ENCODE measurements at places on chromosomes 1 and 21. TPM values are rescaled to one million over a fixed set of nuclear protein-coding genes. Genes with fewer than 3 reads are reported as not detected.

GRCh38 chr1:41344708-41345159, 16.5 kb upstream of the FOXO6 start:
- no peak for DNase-seq

GRCh38 chr21:28357743-28358142, 634.9 kb downstream of the LTN1 start:
- no peak for DNase-seq

DNA sequence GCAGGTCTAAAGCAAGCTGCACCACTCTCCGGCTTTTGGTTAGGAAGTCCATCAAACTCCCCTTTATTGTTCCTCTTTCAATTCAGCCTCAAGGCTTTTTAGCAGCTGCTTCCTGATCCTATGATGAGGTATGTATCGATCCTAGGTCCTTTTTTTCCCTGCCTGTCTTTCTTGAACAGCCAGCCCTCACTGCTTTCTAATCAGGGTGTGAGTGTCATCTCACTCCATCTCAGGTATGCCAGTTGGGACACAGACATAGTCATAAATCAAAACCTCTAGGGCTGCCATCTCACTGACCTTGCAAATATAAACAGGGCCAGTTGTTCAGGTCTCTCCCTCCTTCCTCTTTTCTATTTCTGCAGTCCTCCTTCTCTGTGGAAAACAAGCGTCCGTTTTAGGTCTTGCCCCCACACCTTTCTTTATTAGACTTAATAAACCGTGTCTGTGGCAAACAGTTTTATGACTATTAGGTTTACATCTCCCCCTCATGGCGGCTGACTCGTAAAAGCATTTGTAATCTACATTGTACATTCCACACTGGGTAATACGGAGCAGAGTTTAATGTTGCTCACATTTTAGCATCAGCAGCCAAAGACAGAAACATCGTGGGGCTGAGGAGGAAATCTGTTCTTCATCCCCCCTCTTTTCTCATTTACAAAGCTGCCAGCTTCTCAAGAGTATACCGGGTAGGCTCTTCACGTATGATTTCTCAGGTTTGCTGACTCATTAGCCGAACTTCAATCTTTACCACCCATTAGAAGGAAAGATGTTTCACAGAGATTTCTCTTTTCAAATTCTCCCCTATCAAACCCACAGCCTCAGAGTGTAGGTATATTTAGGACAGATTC, 11.6 kb downstream of the STYXL2 start:
- DNase-seq = no peak

DNA sequence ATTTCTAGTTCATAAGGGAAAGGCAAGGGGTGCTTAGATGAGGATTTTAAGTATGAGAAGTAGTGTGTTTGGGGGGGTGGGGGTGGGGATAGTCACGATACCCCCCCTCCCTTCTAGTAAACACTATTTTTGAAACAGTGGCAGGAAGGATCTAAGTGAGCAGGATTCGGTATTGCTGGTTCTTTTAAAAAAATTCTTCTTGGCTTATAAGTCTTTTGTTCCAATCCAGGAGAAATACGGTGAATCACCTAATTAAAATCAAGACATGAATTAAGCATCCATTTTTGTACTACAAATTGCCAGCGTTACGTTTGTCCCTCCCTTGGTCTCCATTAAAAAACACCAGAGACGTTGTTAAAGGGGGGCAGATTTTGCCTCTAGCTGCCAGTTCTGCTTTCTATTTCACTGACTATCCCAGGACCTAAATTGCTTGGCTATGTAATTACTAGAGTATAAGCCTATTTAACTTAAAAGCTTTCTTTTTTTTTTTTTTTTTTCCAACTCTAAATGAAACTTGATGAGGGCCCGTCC, 911 bp downstream of the LMO4 start:
- no peak for DNase-seq

The OR2C3 gene
- polyA plus RNA-seq = not detected

GRCh38 chr1:191320062-191320461, 838.2 kb upstream of the RGS18 start:
- no peak for DNase-seq

- no peak for DNase-seq
Observed at GRCh38 chr1:227892489-227893299, 55.0 kb downstream of the WNT9A start.

The PFDN2 gene
- 84.2 TPM for polyA plus RNA-seq

DNA sequence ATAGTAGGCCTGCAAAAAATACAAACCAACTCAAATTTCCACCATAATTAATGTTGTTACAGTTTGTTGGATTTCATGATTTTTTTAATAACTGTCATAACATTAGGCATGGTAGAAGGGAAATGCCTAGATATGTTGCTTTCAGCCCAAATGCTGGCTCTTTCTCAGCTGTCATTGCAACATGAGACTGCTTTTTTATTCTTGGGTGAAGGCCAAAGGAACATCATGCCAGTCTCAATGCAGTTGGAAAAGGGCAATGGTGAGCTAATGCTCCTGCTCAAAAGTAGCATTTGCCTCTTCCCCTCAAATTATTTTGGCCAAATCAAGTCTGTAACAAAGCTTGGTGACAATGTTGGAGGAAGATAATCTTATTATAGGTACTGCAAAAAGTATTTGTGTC, 877.7 kb upstream of the PRMT6 start:
- no peak for DNase-seq

The S100A5 gene
- polyA plus RNA-seq = 0.25 TPM

GRCh38 chr1:89815611-89816010, 5.2 kb upstream of the LRRC8D start:
- DNase-seq = no peak

DNA sequence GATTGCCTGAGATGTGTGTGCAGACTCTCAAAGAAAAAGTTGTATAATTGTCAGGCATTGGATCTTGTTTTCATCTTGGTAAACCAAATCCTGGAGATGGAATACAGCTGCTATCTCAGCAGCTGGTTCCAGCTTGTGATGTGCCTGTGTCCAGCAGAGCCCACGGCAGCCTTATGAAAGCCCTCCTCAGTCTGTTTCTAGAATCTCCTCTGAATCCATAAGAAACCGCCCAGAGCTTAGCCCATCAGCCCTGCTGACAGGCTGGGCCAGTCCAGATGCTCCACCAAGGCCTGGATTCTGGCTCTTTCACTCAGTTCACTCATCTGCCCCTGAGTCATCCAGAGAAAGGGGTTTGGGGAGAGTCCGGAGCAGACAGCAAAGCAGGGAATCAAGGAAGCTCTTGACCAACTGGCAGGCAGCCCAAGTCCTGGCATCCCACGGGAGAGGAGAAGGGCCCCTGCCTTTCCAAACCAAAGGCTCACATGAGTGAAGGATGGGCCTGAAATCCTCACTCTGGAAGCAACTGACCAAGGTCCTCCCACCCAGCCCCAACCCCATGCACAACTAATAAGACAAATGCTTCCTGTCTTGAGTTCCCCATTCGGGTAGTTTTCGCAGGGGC, 45.7 kb downstream of the NAV1 start:
- no peak for DNase-seq

The MRPL24 gene
- polyA plus RNA-seq = 80.4 TPM

The HAPLN2 gene
- polyA plus RNA-seq = not detected

DNA sequence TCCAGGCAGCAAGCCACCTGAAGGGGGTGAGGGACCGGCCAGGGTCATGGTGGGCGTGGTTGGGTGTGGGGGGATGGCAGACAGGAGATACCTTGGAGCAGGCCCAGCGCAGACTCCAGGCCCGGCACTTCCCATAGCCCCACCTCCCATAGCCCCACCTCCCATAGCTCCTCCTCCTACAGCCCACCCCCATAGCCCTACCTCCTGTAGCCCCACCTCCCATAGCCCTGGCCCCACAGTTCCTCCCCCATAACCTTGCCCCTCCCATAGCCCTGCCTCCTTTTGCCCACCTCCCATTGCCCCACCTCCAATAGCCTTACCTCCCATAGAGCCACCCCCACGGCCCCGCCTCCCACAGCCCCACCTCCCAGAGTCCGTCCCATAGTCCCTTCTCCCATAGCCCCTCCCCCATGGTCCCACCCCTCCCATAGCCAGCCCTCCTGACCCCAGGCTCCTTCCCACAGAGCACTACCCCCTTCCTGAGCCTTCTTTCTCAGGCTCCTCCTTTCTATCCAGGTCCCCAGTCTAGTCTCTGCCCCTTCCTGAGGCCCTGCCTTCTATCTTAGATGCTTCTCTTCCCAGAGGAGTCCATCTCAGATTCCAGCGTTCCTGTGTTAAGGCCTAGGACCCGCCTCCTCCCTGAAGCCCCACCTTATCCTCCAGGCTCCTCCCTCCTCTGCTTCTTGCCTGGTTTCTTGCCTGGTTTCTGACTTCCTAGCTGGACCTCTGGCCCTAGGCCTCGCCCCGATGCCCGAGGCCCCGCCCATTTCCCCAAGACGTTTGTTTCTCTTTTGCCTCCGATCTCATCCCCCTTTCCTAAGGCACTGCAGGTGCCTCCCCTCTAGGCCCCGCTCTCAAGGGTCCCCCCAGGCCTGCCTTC, 46.8 kb downstream of the PTPRU start:
- no peak for DNase-seq

- DNase-seq = no peak
Observed at GRCh38 chr1:51878308-51878615, 265 bp downstream of the NRDC start.

DNA sequence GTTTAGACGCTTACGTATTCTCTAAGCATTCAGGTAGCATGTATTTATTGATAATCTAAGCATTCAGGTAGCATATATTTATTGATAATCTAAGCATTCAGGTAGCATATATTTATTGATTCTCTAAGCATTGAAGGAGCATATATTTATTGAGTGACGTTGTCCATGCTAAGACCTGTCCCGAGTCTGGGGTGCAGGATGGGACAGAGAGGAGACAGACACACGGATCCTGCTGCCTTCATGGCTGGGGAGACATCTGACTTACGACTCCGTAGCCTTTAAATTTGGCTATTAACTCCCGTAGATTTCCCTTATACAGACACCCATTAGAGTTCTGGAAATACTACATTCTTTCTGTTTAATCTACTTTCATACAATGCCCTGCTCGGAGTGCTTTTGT, 982 bp downstream of the SCCPDH start:
- no peak for DNase-seq

GRCh38 chr1:48027533-48027835, 30.3 kb upstream of the TRABD2B start:
- DNase-seq = no peak

- no peak for DNase-seq
Observed at GRCh38 chr1:212578041-212578440, 30.5 kb upstream of the ATF3 start.

- DNase-seq = no peak
Observed at GRCh38 chr1:23184212-23184934, 15.7 kb upstream of the LUZP1 start.

- DNase-seq = no peak
Observed at GRCh38 chr1:71964188-71964587, 318.2 kb downstream of the NEGR1 start.

GRCh38 chr21:44407493-44407892, 47.8 kb upstream of the LRRC3 start:
- no peak for DNase-seq

The TEX35 gene
- not detected for polyA plus RNA-seq

- DNase-seq = no peak
Observed at GRCh38 chr1:212899845-212900244, 41.8 kb downstream of the FLVCR1 start.

GRCh38 chr1:185208626-185209180, 51.7 kb downstream of the SWT1 start:
- no peak for DNase-seq

Data from AG04450 (cell line).